ENCODE measurements at places on chromosomes 6 and 20.
A peak's percentile ranks its signal among the peaks of the same experiment; 100 is the strongest.

DNA sequence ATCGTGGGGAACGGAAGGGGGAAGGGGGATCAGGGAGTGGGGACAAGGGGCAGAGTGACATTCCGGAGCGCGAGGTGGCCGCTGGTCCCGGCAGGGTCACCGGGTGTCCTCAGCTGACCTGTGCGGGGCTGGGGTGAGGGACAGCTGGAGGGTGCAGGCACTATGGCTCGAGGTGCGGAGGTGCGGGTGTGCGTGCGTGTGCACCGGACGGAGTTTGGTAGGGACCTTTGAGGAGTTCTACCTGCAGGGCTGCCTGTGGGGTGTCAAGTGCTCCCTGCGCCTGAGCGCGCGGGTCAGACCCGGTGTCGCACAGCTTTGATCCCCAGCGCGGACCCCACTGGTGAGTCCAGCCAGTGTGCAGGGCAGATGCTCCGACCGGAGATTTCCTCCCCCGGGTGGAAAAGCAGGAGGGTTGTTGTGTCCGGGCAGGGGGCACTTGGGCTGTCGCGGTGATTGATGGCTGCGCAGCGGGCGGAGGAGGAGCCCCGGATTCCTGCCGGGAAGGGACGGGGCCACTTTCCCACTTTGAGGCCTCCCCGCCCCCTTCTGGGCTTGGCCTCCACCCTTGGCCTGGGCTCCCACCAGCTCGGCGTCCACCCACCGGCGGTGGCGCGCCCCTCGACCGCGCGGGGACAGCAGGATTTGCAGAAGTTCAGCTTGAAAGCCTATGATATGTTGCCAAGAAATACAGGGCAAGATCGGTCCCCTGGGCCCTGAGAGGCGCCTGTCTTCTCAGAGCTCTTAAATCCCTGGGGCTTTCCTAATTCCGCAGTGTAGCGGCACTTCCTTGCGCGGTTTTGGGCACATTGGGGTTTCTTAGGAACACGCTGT is 658 bp downstream of the RIN2 start:
- peak; percentile 89 for DNase-seq

DNA sequence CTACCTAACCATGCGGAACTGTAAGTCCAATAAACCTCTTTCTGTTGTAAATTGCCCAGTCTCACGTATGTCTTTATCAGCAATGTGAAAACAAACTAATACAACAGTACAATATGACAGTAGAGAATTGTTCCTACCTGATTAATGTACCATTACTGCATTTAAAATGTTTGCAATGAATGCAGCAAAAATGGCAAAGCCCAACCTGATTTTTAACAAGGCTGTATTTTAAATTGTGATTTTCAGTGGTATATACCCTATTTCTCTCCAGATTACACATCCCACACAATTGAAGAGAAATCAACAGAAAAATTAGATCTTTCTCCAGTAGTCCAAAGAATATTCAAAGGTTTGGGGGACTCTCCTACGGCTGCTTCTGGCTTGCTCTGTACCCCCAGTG is 3.3 kb upstream of the PCSK2 start:
- no peak for DNase-seq

- DNase-seq = no peak
Measured at GRCh38 chr20:9590189-9590588, 75.8 kb downstream of the LAMP5 start.

- no peak for DNase-seq
Measured at GRCh38 chr20:32544893-32545840, 40.0 kb downstream of the NOL4L start.

DNA sequence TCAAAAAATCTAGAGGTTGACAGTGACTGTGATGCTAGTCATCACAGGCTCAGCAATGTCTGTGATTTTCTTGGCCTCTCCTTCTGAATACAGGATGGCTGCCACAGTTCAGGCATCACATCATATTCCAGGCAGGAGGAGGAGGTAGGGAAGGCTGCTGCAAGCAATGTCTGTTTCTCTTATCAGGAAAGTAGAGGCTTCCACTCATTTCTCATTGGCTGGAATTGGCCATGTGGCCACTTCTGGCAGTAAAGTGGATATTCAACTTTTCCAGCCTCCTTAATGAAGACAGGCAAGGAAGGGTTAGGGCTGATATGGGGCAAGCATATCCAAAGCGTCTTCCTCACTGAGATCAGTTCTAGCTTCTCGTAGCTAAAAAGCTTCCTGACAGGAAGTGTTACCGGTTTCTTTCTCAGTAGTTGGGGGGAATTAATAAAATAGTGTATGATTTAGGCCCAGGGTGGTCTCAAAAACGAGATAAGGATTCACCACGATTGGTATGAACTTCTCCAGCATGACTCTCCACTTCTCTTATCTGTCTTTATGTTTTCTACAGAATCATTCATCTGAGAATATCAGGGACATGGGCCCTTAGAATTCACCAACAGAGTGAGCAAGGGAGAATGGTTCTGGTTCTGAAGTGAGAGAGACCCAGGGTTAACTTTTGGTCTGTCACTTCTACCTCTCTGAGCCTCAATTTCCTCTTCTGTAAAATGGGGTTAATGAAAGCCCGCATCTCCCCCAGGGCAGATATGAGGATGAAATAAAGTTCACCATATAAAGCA is 32.7 kb upstream of the PSMF1 start:
- DNase-seq = no peak

GRCh38 chr6:113211170-113211569 is 646.0 kb upstream of the MARCKS start:
- no peak for DNase-seq
